Endothelial cell of umbilical vein (primary cell): ENCODE measurements at places on chromosomes 5 and 9. TPM values are rescaled to one million over a fixed set of nuclear protein-coding genes. Genes with fewer than 3 reads are reported as not detected.

DNA sequence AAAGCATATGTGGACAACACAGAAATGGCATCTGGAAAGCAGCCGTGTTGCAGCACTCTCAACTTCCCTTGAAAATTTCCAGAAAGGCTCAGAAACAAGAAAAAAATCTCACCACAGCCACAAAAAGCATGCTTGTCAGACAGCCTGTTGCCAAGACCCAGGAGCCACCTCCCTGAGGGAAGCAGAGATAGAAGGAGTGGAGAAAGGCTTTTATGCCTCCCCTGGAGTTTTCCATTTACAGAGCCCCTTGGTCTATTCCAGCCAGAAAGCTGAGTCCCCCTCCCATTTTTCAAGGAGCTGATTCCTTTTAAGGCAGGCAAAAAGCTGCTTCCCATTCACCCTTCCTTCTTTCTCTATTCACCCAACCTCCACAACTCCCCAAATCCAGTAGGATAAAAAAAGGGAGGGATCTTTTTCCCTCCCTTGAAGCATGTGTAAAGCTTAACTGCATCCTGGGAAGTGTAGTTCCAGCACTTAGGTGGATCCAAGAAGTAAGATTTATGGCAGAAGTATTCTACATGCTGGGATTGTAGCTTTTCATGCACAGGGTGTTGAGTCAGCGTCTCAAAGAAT, 37.1 kb upstream of the PALM2AKAP2 start:
- DNase-seq = no peak

CKMT2 gene
- not detected in 2 replicates for polyA plus RNA-seq

GRCh38 chr5:124297826-124298225, 448.6 kb downstream of the ZNF608 start:
- DNase-seq = no peak

- no peak for DNase-seq
Measured at GRCh38 chr9:79603222-79603920, 31.6 kb downstream of the TLE4 start.

PRR16 gene
- 0.88 and 1.2 TPM in 2 replicates for polyA plus RNA-seq

TRAF1 gene
- polyA plus RNA-seq = 2.6 and 2.8 TPM in 2 replicates

DNA sequence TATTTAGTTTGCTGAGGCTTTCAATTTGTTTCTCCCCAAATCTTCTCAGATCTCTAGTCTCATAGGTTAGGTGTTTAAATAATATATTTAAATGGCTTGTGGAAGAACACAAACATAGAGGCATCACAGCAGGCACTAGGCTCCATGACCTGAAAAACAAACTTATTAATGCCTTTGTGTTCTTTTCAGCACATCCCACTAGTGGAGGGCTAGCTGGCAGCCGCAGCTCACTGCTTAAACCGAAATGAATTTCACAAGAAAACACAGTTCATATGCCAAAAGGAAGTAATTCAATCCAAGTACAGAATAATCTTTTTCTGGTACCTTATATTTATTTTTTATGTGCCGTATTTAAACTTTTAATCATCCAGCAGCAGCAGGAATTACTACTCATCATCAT, 382.5 kb downstream of the PLK2 start:
- no peak for DNase-seq

GRCh38 chr9:91039125-91039834, 237.7 kb downstream of the SYK start:
- no peak for DNase-seq

- no peak for DNase-seq
Measured at GRCh38 chr9:33029231-33029786, 4.2 kb downstream of the DNAJA1 start.

CTNND2 gene
- polyA plus RNA-seq = not detected in 2 replicates

DNA sequence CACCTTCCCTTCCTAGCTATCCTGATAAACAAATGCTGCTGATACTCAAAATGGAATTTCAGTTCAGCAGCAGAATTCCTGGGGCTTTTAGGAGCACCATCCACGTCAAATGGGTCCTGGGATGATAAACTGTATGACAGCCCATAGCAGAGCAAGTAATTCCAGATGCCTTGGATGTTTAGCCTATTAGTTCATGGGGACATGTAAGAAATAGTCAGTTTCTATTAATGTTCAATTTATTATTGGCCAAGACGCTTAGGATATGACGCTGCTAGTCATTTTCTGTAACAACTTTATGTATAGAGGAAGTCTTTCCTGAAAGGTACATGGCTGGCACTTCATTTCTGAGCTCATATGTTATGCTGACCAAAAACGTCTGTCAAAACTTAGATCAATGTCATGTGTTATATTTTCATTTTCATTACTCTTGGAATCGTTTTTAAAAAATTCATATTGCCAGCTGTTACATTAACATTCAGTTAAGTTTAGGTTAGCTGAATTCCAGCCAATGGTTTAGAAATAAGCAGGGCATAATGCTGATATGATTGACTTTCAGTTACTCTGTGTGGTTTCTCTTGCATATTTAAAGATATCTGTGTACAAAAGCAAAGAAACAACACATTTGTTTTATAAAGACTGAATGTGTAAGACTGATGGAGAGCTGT, 243.8 kb downstream of the CSNK1G3 start:
- DNase-seq = no peak

- no peak for DNase-seq
Measured at GRCh38 chr5:66675406-66675805, 79.2 kb downstream of the MAST4 start.

PDE8B gene
- polyA plus RNA-seq = not detected in 2 replicates

FSTL4 gene
- polyA plus RNA-seq = 0.18 and 0.21 TPM in 2 replicates

GRCh38 chr9:127382541-127382940, 14.4 kb upstream of the SLC2A8 start:
- DNase-seq = no peak

DNA sequence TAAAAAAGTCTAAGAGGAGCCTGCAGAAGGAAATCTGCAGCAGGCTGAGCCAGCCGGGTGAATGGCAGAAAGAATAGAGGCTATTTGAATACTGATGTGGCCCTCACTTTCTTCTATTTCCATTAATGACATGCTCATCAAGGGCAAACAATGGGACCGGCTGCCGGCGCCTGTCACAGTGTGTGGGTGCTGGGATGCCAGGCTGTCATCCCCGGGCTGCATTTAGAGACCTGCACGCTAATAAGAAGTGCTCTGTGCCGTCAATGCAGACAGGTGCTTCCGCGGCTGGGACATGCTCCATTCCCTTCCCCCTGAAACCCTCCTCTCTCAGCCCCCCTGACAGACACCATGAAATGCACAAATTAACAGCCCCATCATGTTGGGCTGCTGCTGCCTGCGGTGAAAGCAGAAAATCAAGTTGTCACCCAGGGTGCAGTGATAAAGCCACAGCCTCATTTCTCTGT, 217.7 kb upstream of the TBCA start:
- DNase-seq = no peak

ANGPTL2 gene
- polyA plus RNA-seq = 15.1 and 15.5 TPM in 2 replicates

- no peak for DNase-seq
Measured at GRCh38 chr5:158886086-158886485, 213.6 kb downstream of the EBF1 start.

ROR2 gene
- polyA plus RNA-seq = not detected in 2 replicates

GRCh38 chr5:140273401-140273877, 29.5 kb downstream of the PFDN1 start:
- no peak for DNase-seq

DNA sequence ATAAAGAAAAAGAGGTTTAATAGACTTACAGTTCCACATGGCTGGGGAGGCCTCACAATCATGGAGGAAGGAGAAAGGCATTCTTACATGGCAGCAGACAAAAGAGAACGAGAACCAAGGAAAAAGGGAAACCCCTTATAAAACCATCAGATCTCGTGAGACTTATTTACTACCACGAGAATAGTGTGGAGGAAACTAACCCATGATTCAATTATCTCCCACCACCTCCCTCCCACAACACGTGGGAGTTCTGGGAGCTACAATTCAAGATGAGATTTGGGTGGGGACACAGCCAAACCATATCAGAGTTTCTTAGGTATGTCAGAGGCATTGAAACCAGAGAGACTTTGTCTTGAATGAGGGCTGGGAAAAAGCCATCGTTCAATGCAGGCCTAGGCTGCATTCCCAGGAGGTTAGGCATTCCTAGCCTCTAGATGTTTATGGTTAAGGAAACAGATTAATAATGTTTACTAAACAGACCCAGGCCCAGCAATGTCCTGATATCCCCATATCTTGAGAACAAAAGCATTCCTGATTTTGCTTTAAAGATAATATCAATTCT, 7.5 kb upstream of the PAIP1 start:
- no peak for DNase-seq

CENPK gene
- polyA plus RNA-seq = 4.4 and 8.0 TPM in 2 replicates

DNA sequence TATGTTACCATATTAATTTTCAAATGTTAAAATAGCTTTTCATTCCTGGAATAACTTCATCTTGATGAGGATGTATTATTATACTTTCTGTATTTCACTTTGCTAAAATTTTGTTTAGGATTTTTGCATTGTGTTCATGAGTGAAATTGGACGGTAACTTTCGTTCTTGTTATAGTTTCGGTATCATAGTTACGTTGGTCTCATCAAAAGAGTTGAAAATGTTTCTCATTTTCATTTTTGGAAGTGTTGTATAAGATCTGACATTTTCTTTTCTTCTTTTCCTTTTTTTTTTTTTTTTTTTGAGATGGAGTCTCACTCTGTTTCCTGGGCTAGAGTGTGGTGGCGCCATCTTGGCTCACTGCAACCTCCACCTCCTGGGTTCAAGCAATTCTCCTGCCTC, 20.0 kb downstream of the PRRT1B start:
- DNase-seq = no peak

DNA sequence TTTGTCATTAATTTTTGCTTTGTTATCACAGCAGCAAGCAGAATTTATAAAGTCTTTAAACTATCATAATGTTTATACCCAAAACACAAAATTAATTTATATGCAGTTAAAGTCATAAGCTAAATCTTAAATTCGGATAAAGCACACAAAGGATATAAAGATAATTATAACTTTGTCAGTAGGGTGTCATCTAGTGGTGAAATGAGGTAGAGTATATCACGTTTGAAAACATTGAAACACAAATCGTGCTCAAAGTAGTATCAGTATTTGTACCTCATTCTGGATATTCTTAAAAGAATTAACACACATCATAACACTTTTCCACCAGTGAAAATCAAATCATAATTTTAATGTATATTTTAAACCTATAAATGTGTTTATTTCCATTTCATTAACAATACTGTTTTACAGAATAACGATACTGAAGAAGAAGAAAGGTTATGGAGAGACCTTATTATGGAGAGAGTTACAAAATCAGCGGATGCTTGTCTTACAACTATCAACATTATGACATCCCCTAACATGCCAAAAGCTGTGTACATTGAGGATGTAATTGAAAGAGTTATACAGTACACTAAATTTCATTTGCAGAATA, 129.5 kb downstream of the NIPBL start:
- DNase-seq = peak; percentile 50

- DNase-seq = no peak
Measured at GRCh38 chr5:21663082-21663481, 1190.1 kb downstream of the CDH12 start.

DNA sequence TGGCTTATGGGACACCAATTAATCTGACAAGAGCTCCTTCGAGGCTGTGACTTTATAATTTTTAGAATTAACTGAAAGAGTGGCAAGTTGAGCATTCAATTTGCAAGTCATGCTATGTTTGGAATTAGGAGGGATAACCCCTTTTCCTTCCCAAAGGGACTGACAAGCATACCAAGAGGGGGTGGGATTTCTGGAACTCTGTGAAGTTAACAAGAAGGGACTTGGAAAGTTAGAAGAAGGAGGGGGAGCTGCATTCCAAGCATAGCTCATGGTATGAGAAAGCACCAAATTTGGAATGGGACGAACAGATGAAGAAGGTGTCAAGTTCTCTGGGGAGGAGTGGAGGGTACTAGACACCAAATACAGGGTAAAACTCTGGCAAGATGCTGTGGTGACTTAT, 8.9 kb upstream of the PALM2AKAP2 start:
- no peak for DNase-seq

DNA sequence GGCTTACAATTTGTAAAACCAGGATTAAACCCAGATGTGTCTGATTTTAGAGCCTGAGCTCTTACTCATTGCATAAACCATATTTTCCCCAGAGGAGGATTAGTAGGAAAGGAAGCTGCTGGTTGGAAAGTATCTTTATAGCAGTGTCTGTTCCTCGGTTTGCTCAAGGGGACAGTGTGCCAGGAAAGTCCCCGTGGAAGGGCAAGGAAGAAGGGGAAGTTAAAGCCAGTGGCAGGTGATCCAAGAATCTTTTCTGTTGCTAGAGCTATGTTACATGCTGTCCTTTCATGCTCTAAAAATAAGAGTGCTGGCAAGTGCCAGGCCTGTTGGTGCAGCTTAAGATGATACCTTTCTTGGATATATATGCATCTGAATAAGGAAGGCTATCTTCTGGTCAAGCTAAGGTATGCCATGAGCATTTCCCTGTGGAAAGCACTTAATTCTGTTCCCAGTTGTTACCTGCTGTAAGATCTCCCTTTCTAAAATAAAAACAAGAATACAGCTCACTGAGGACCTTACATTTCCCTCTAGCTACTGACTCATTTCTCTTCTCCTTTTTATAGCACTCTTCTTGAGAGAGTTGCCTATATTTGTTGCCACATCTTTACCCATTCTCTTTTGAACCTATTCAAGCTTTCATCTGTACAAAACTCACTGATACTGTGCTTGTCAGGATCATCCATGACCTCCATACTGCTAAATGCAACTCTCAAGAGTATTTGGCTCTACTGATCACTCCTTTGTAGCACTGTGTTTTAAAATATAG, 8.0 kb downstream of the PDCD1LG2 start:
- no peak for DNase-seq

IFNA10 gene
- polyA plus RNA-seq = not detected in 2 replicates

GRCh38 chr9:2126331-2126803, 111.2 kb downstream of the SMARCA2 start:
- DNase-seq = no peak

- DNase-seq = no peak
Measured at GRCh38 chr5:81675420-81675819, 75.5 kb downstream of the SSBP2 start.

CSF2 gene
- polyA plus RNA-seq = not detected in 2 replicates

TSSK1B gene
- polyA plus RNA-seq = 0.03 TPM in 1 of 2 replicates, not detected in the other

DOLPP1 gene
- 28.3 and 32.4 TPM in 2 replicates for polyA plus RNA-seq

ARL10 gene
- polyA plus RNA-seq = 5.0 and 7.7 TPM in 2 replicates

DNA sequence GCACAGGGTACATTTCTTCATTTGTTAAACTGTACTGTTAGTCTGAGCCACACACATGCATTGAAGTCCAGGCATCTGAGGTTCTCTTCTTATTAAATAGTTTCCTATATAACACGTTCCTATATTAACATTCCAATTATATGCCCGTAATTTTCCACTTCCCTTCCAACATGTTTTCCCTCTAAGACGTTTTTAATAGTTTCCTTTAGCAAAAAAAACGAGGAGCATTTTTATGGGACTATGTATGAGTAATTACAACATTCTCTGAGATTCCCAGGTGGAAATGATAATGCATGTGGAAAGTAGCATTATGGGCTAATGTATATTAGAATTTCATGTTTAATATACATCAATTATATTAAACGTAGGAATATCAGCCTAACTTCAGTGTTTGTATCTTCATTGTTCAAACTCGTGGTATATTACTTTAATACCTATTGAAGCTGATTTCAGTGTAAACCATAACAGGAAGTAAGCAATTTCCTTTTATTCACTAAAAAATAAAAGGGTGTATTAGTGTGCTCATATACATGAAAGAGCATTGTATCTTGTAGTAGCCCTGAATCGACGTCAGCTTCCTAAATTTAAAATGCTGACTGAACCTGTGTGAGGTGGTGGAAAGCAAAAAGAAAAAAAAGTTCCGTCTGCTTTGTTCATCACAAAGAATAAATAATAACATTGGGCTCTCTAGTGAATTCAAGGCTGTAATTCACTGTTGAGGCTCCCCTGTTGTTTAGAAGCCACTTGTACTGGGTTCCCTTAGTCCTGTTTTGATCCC, 11.3 kb downstream of the SMARCA2 start:
- peak; percentile 88 for DNase-seq

- no peak for DNase-seq
Measured at GRCh38 chr5:105940181-105940580, 1730.6 kb downstream of the EFNA5 start.

TMEM174 gene
- not detected in 2 replicates for polyA plus RNA-seq
